Thoracic aorta (tissue), 2 donors: ENCODE measurements at places on chromosomes 13 and 19. TPM values are rescaled to one million over a fixed set of nuclear protein-coding genes. Genes with fewer than 3 reads are reported as not detected.

The NOTCH3 gene
- 289 TPM for total RNA-seq

The ETV2 gene
- not detected for total RNA-seq

The LILRB4 gene
- total RNA-seq: 22.5 TPM

The RGL3 gene
- 43.6 TPM for total RNA-seq

The CEACAM16 gene
- total RNA-seq: not detected

The ZNF677 gene
- 21.7 TPM for total RNA-seq

The NALCN gene
- total RNA-seq: 28.6 TPM

The PRR12 gene
- total RNA-seq: 24.5 TPM

The MYO16 gene
- total RNA-seq: 0.42 TPM

The PLA2G4C gene
- total RNA-seq: 35.9 TPM

The IGFL2 gene
- 0.85 TPM for total RNA-seq

The MKNK2 gene
- 69.7 TPM for total RNA-seq

The FLT3 gene
- total RNA-seq: 0.81 TPM

The PSG4 gene
- total RNA-seq: not detected

The CEACAM20 gene
- not detected for total RNA-seq

The MIA gene
- total RNA-seq: not detected

The FBN3 gene
- total RNA-seq: not detected

DNA sequence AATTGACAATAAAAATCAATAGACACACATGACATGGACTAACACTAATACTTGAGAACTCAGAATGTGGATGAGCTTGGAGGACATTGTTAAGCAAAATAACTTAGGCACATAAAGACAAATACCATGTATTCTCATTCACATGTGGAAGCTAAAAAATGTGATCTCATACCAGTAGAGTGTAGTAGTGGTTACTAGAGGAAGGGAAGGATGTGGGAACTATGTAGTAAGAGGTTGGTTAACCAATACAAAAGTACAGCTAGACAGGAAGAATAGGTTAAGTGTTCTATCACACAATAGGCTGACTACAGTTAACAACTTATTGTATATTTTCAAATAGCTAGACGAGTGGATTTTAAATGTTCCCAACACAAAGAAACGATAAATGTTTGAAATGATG is 415.8 kb upstream of the KLF12 start:
- no peak for DNase-seq

DNA sequence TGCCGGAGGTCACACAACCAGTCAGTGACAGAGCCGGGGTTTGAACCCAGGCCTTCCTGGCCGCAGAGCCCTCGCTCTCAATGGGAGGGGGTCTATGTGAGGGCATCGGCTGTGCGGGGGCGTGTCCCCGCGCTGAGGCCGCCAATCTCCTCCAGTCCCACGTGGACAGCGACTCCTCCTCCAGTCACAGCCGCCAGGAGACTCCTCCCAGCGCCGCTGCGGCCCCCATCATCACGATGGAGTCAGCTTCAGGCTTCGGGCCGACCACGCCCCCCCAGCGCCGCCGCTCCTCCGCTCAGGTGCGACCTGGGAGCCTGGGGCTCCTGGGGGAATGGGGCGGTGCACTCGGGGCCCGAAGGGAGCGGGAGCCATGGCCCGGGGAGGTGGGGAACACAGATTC is 6.0 kb downstream of the SPRED3 start:
- no peak for DNase-seq

GRCh38 chr19:8569066-8569771 is 8.0 kb downstream of the MYO1F start:
- no peak for DNase-seq

DNA sequence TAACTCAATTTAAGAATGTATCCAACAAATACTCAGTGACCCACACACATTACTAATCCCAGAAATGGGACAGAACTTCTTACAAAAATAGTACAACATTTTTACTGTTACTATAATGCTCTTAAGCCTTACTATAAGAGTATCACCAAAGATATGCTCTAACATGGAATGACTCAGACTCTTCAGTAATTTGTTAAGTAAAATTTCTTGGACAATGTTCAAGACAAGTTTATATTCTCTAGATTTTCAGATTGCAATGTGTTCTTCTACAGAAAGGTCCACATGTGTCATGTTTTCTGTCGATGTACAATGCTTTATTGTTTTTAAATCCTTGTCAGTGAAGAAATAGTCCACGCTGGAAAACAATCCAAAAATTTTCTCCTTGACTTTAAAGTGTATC is 66.3 kb upstream of the RFXAP start:
- no peak for DNase-seq

DNA sequence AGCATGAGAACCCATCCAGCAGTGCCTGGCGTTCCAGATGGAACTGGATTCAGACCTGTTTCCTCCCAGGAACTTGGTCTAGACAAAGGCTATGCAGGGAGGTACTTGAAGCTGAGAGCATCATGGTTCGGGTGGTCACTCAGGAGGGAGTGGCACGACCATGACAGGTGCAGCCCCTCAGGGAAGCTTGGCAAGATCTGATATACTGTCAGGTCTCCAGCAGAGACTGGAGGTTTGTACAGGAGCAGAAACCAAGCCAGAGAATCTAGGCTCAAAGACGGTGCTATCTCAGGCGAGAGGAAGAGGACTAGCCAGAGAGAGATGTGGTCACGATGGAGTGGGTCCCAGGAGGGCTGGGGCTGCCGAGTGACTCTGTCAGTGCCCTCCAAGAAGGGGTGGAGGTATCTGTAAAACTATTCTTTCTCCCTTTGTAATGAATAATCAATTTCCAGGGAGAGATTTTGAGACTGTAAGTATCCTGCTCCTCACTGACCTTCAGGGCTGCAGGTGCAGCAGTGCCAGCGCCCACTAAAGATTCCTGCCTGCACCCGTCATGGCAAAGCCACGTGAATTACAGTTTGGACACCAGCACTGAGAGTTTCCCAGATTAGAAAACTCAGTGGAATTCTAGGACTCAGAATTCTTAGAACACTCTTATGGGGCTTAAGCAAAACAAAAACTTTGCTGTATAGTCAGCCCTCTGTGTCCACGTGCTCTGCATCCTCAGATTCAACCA is 10.2 kb upstream of the DCUN1D2 start:
- no peak for DNase-seq

- DNase-seq: no peak
These were observed 1249.4 kb upstream of the SLC10A2 start for GRCh38 chr13:104315606-104316005.

DNA sequence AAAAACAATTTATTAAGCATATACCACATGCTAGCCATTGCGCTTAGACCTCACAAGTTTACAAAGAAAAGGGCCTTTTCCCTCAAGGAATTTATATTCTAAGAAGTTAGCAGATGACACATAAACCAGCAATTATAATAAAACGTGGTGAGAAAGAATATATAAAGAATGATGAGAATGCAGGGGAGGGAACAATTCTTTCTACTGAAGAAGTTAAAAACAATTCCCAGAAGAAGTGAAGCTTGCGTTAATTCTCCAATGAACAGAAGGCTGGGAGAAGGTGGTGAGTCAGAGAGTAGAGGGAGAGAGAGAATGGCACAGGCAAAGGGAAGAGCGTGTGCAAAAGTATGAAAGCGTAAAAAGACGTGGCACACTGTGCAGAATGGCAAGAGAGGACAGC is 69.5 kb upstream of the ZDHHC20 start:
- no peak for DNase-seq

DNA sequence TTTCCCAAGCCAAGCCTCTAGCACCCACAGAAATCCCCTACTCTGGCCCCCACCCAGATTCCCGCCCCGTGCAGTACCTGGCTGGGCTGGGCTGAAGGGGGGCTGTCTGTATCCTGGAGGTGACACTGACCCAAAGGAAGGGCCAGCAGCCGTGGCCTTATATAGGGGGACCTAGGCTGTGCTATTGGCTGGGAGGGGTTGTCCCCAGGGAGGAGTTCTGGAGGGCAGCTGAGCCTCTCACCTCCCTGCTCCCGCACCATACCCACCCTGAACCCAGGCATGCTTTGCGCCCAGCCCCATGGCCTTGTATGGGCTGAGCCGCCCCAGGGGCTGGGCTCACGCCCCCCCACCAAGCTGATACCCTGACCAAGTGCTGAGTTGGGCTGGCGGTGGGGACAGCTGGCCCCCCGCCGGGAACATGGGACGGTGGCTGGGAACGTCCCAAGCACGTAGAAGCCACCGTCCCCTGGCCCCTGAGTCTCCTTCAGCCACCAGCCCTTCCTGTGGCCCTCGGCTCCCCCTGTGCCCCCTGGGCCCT is at the start of gene CKM:
Gene CKM (minus strand): TSS at position 132 of the 538 bp plus-strand sequence. CDS start 3,162 bp downstream, outside the sequence.
- no peak for DNase-seq

GRCh38 chr13:71242201-71242600 is 624.8 kb downstream of the DACH1 start:
- DNase-seq: no peak

DNA sequence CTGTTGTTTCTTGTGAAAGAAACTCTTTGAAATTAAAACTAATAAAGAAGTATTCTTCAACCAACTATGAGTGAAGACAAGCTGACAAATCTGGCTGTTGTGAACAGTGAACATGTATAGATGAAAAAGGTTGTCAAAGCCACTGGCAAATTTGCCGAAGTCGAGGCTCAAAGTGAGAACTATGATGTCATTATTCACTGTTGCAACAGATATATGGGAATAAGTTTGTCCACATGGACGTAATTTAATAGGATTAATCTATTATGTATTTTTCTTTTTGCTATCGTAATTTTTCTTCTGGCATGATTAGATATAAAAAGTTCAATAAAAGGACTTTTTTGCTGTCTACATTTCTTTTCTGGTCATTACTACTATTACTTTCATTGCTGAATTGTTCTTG is 223.2 kb upstream of the ZNF507 start:
- no peak for DNase-seq

- no peak for DNase-seq
These were observed 299.2 kb upstream of the KLHL1 start for GRCh38 chr13:70407486-70407885.

DNA sequence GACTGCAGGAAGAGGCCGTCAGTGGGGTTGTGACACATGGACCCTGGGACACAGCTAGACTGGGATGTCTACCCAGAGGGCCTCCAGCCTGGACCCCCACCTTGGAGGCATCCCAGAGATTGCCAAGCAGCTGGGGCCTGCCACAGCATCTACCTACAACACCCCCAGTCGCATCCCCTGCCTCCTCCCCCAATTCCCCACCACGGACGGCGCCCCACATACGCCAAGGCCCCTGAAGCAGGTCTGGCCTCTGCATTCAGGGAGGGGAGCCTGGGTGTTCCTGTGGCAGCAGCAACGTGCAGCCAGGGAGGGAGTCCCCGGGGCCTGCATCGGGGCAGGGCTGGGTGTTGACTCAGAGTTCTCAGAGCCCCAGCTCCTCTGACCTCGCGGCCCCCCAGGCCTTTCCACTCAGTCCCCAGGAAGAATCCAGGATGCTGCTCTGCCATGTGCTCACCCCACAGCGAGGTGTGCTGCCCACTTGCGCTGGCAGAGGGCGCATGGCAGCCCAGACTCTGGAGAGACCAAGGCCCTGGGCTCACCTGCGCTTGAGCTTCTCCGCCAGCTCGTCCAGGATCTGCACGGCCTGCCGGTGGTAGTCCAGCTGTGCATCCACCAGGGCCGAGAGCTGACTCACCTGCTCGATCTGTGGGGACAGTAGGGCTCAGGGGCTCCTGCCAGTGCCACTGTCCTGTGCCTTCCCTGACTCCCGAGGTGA is 19.6 kb downstream of the MPND start:
- DNase-seq: no peak

GRCh38 chr13:29523199-29523961 is 72.1 kb downstream of the SLC7A1 start:
- DNase-seq: no peak
